ENCODE measurements at places on chromosomes 1 and 21. TPM values are rescaled to one million over a fixed set of nuclear protein-coding genes. Genes with fewer than 3 reads are reported as not detected.

GRCh38 chr1:40300249-40300567 is 16.9 kb downstream of the COL9A2 start:
- no peak for DNase-seq

GRCh38 chr1:169103480-169103893 is 3.0 kb upstream of the ATP1B1 start:
- DNase-seq: peak; percentile 88

DNA sequence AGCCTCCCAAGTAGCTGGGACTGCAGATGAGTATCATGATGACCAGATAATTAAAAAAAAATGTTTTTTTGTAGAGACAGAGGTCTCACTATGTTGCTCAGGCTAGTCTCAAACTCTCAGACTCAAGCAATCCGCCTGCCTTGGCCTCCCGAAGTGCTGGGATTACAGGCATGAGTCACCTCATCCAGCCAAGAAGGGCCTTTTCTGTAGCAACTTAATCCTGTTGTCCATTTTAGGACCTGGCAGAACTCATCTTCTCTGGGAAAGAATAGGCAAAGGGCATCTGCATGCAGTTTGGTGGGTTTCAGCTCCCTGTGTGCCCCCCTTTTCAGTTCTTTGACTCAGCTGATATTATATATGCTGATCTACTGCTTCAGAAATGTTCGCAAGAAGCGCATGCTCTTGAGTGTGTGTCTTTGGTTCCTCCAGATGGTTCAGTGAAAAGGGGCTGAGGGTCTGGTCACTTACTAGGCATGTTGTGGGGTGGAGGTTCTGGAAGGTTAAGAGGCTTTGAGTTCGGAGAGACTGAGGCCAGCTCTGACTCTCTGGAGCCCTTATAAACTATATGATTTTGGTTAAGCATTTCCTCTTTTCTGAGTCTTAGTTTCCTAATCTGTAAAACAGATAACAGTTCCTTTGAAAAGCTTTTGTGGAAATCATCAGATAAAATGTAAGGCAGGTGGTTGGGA is 19.4 kb upstream of the SRSF4 start:
- no peak for DNase-seq

DNA sequence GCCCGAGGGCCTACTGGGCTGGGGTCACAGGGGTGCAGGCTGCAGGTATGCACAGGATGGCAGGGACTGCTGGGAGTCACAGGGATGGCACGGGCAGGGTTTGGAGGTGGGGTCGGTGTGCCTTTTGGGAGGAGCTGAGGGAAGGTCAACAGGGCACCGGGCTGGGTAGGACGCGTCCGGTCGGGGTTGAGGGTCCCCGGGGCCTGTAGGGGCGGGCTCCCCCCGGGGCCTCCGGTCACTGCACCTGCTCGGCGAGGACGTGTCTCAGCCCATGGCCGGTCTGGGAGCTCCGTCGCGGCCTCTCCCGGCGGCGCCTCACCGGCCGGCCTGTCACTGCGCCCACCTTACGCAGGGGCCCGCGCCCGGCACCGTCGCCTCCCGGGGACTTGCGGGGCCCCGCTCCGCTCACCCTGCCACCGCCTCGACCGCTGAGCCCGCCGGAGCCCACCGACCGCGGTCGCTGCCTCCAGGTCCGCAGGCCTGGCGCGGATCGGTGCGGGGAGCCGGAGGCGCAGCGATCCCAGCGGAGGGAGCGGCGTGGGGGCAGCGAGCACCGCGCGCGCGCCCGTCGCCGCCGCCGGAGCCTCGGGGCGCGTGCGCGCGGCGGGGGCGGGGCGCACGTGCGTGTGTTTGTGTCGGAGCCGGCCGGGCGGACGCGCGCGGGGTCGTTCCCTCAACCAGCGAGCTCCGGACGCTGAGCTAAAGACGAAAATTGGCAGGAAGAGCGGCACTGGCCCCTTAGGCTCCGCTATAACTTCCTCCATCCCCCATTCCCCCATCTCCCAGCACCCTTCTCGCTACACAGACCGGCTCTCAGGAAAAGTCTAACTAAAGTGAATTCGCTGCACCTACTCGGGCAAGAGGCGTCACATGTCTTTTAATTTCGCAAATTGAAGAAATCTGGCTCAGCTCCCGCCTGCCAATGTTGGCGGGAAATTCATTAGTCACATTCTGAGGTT is at the start of gene AMIGO1:
AMIGO1 (minus strand) TSS at position 552 of the 959 bp plus-strand sequence. CDS start 815 bp downstream, outside the sequence.
- DNase-seq: peak; percentile 65

GRCh38 chr1:19775317-19775716 is 24.4 kb downstream of the TMCO4 start:
- DNase-seq: no peak

S100A5 gene
- not detected for total RNA-seq

GRCh38 chr1:22295856-22296255 is 153.0 kb upstream of the WNT4 start:
- DNase-seq: no peak

LCE1C gene
- total RNA-seq: not detected

TEKT2 gene
- not detected for total RNA-seq

PALMD gene
- total RNA-seq: 3.0 TPM

GRCh38 chr1:64039390-64039926 is 164.0 kb upstream of the UBE2U start:
- DNase-seq: no peak

RGSL1 gene
- total RNA-seq: not detected

- no peak for DNase-seq
Measured at GRCh38 chr1:69491416-69491815, 76.3 kb upstream of the LRRC7 start.

GRCh38 chr1:64019818-64020217 is 183.6 kb upstream of the UBE2U start:
- DNase-seq: peak; percentile 18

DNA sequence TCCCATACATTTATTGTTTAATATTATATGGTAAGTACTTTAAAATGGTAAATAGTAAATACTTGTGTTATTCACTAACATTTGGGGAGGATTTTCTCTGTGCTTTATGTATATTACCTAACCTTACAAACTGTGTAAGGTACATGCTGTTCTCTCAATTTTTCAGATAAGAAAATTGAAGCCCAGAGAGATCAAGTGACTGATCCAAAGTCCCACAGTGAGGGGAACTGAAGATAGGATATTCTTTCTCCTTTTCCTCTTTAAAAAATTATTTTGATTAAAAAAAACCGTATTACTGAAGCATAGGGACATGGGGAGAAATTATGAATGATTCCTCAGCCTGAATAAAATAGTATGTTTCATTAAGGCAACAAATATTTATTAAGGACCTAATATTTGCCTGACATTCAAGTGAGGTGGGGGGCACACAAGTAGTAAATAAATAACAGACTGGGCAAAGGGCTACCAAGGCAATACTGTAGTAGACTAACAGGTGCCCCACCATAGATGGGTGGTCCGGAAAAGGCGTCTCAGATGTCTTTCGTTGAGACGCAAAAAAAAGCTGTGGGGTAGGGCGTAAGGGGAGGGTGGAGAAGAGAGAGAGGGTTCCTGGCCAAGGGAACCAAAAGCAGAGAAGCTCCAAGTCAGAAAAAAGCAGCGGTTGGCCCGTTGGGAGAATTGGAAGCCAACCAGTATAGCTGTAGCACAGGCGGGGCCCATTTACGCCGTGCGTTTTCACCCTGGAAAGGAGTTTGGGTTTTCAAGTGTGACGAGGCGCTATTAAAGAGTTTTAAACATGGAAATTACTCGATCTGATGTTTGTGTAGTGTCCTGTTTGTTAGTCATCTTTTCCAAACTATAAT is 944 bp upstream of the AGO3 start:
- peak; percentile 57 for DNase-seq

DNA sequence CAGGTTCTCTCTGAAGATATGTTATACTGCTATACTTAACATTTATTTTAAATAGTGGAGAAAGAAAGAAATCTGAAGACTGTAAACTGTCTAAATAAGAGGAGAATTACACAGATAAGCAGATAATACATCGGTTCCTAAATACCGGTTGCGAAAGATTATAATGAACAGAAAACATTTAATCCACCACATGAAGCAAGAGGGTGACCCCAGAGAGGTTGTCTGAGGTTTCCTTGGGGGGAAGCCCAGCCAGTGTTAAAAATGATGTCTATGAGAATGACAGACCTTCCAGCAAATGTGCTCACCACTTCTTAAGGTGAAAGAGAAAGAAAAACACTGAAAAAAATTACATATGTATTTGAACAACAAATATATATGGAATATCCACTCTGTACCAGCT is 356.4 kb upstream of the KAZN start:
- no peak for DNase-seq

KCNJ6 gene
- total RNA-seq: 0.14 TPM

SMCP gene
- not detected for total RNA-seq

GRCh38 chr1:12565966-12566352 is 52.1 kb downstream of the DHRS3 start:
- DNase-seq: no peak

DNA sequence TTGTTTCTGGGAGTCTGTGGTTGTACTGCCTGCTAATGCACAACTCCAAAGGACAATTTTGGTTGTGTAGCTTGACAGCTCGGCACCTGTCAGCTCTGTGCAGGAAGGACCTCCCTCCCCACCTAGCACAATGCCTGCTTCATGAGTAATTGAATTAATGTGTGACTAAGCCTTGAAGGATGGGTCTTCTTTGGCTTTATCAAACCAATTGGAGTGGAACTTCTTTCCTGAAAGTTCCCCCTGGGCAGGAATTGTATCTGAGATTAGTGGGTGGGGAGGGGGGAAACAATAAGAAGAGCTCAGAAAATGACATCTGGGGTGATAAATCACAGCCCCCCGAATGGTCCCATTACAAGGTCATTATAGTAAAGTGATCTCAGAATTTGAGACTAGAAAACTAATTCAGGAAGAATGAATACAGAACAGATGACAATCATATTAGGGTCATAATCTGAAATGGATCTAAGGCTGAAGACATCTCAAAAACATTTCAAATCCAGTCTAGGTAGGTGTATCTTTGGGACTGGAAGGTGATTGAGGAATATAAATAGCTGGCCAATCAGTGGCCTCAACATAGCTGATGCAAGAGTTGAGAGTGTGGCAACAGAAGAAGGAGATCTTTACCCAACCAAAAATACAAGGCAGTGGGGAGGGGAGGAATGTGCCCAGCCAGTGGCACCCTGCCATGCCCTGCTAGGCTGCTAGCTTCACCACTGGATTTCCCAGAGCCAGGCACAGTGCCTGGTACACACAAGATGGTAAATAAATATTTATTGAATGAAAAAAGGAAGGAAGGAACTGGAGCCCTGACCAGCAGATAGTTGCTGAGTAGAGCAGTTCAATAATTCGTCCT is 10.1 kb upstream of the SESN2 start:
- DNase-seq: peak; percentile 50

DISP3 gene
- 0.16 TPM for total RNA-seq

DNA sequence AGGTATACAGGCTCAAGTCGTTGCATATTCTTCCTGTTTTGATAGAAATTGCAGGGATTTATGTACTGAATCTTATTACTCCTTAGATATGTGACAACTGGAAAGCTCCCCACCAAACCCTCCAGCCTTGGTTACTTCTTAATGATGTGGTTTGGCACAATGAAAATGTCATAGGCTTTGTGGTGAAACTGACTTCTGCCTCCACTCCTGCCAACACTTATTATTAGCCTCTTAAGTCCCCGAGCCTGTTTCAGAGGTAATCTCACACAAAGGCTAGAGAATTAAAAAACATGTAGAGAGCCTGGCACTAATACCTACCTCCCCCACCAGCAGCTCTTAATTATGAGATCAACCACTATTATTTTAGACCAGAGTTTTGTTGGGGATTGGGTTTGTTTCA is 4.2 kb downstream of the COX20 start:
- no peak for DNase-seq

TCHHL1 gene
- total RNA-seq: not detected

FTCD gene
- total RNA-seq: not detected

HMCN1 gene
- 2.5 TPM for total RNA-seq

- DNase-seq: no peak
Measured at GRCh38 chr1:180933141-180933540, 20.4 kb downstream of the KIAA1614 start.

- no peak for DNase-seq
Measured at GRCh38 chr1:235284231-235284769, 43.7 kb downstream of the ARID4B start.

GRCh38 chr1:189253601-189254350 is 1223.9 kb downstream of the BRINP3 start:
- DNase-seq: no peak

GRCh38 chr1:161171191-161171590 is 5.0 kb downstream of the PPOX start:
- no peak for DNase-seq

SPATA46 gene
- total RNA-seq: not detected

DNA sequence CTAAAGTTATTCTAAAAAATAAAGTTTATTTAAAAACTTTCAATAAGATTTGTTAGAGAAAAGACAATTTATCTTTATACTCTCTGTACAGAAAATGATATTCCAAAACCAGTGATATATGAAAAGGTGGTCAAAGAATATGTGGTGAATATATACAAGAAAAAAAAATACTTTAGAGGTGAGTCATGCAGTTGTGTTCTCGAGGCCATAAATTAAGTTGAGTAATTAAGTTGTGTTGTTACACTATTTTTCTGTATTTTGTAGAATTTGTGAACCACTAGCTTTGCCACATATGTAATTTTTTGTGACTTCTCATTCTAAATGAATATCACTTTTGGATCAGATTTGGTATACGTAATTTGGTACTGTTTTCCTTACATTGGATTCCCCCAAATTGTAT is 23.6 kb upstream of the DUSP10 start:
- DNase-seq: no peak

GRCh38 chr1:87435484-87435883 is 106.8 kb downstream of the LMO4 start:
- DNase-seq: no peak

GRCh38 chr1:98299861-98300260 is 361.7 kb upstream of the SNX7 start:
- no peak for DNase-seq

GRCh38 chr1:162846256-162847212 is 14.4 kb downstream of the CCDC190 start:
- DNase-seq: no peak

DNA sequence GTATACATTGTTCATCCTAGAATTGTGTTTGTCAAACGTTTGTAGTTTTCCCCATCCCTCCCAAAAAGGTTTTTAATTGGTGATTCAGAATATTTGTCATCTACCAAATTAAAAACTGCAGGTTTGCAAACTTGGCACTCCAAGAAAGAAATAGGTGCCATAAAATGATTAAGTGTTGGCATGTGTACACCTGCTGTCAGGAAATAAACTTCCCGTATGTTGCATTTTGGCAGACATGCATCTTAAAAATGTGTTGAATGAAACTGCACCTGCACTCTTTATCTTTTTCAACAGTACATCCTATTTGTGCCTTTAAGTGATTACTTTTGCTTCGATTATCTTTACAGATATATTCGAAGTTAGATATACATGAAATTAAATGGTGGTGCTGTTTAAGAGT is 7.3 kb downstream of the B3GALT2 start:
- no peak for DNase-seq

DDR2 gene
- total RNA-seq: 54.1 TPM

DNA sequence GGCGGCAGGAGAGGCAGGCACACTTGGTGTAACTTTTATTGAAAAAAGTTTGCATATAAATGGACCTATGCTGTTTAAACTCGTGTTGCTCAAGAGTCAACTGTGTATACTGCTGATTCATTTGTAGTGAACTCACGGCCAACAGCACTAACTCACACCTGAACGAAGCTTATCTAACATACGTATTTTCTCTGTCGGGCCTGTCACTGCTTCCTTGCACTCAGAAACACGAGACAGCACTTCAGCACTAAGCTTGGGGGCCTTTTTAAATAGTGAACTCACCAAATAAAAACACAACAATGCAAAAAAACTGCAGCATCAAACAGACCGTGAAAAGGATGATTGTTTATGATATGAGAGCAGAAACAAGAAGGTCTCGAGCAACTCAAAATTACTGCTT is 58.9 kb upstream of the NEK2 start:
- no peak for DNase-seq

PTAFR gene
- 2.0 TPM for total RNA-seq

Data from transverse colon (tissue), 4 donors.